Type B pancreatic cell (in vitro differentiated cells): ENCODE measurements at places on chromosomes 2 and 18. TPM values are rescaled to one million over a fixed set of nuclear protein-coding genes. Genes with fewer than 3 reads are reported as not detected.

The INHBB gene
- total RNA-seq, result 4.9 and 7.5 TPM in 2 replicates

The MERTK gene
- total RNA-seq, result 25.7 and 48.4 TPM in 2 replicates

The CLEC4F gene
- not detected in 2 replicates for total RNA-seq

The MOGAT1 gene
- total RNA-seq, result 0.45 TPM in 1 of 2 replicates, not detected in the other

The TCF23 gene
- not detected in 2 replicates for total RNA-seq

The PXDN gene
- total RNA-seq, result 58.4 and 150 TPM in 2 replicates

The TNFRSF11A gene
- 3.5 and 8.9 TPM in 2 replicates for total RNA-seq

The C18orf54 gene
- 3.8 and 18.4 TPM in 2 replicates for total RNA-seq

The IL36RN gene
- total RNA-seq, result 12.0 and 17.7 TPM in 2 replicates

The CPLX4 gene
- total RNA-seq, result not detected in 2 replicates

The TMEM214 gene
- total RNA-seq, result 83.9 and 96.1 TPM in 2 replicates

The ASNSD1 gene
- 35.4 and 38.5 TPM in 2 replicates for total RNA-seq

The OTOS gene
- total RNA-seq, result not detected in 2 replicates

The KLHL29 gene
- total RNA-seq, result 14.6 and 24.1 TPM in 2 replicates

The CNNM4 gene
- 14.0 and 17.7 TPM in 2 replicates for total RNA-seq

The ZDBF2 gene
- 28.3 and 35.1 TPM in 2 replicates for total RNA-seq

The CCDC148 gene
- total RNA-seq, result 0.69 and 3.1 TPM in 2 replicates

The MEP1B gene
- 1.7 and 2.7 TPM in 2 replicates for total RNA-seq

The SPP2 gene
- total RNA-seq, result not detected in 2 replicates

The PPP1R1C gene
- total RNA-seq, result 1.4 and 7.4 TPM in 2 replicates

The RMND5A gene
- 43.7 and 45.0 TPM in 2 replicates for total RNA-seq

The ATP6V1B1 gene
- total RNA-seq, result 6.3 and 8.6 TPM in 2 replicates

The DYNC1I2 gene
- 97.3 and 115 TPM in 2 replicates for total RNA-seq

The SATB2 gene
- 3.2 and 19.1 TPM in 2 replicates for total RNA-seq

The PLA2R1 gene
- 3.0 and 3.6 TPM in 2 replicates for total RNA-seq

The CYP26B1 gene
- 5.4 and 23.6 TPM in 2 replicates for total RNA-seq

The AQP4 gene
- 1.6 and 2.8 TPM in 2 replicates for total RNA-seq

The RTP5 gene
- total RNA-seq, result not detected in 2 replicates

The SLC9A4 gene
- 3.1 and 7.9 TPM in 2 replicates for total RNA-seq

The TMEM200C gene
- total RNA-seq, result 3.0 and 26.1 TPM in 2 replicates

The DRC1 gene
- total RNA-seq, result 0.33 and 3.7 TPM in 2 replicates

The SOX11 gene
- 21.1 and 83.2 TPM in 2 replicates for total RNA-seq

The FBXO48 gene
- 1.00 and 2.0 TPM in 2 replicates for total RNA-seq

The LAMA1 gene
- total RNA-seq, result 59.3 and 75.0 TPM in 2 replicates

The CRACDL gene
- 6.2 and 9.6 TPM in 2 replicates for total RNA-seq

The PCGF1 gene
- total RNA-seq, result 30.1 and 32.8 TPM in 2 replicates

The QPCT gene
- total RNA-seq, result 0.72 and 15.8 TPM in 2 replicates

The VSNL1 gene
- total RNA-seq, result 4.1 and 4.6 TPM in 2 replicates

The UGT1A5 gene
- total RNA-seq, result not detected in 2 replicates

The PCARE gene
- total RNA-seq, result not detected in 2 replicates

The BCL11A gene
- 47.9 and 53.1 TPM in 2 replicates for total RNA-seq

The KLHL30 gene
- total RNA-seq, result 0.07 TPM in 1 of 2 replicates, not detected in the other

The CROCC2 gene
- 0.68 and 0.98 TPM in 2 replicates for total RNA-seq

The MYO1B gene
- 46.7 and 67.7 TPM in 2 replicates for total RNA-seq

The DTYMK gene
- total RNA-seq, result 32.7 and 66.7 TPM in 2 replicates

The UGT1A4 gene
- not detected in 2 replicates for total RNA-seq

The EFEMP1 gene
- 92.5 and 344 TPM in 2 replicates for total RNA-seq

The CETN1 gene
- total RNA-seq, result not detected in 2 replicates

The GRB14 gene
- 8.8 and 11.6 TPM in 2 replicates for total RNA-seq

The UGP2 gene
- 76.6 and 113 TPM in 2 replicates for total RNA-seq

The WNT10A gene
- 5.5 and 31.8 TPM in 2 replicates for total RNA-seq

The PFN4 gene
- 1.3 and 2.5 TPM in 2 replicates for total RNA-seq

The SAG gene
- 0.43 TPM in 1 of 2 replicates, not detected in the other for total RNA-seq

The CNGA3 gene
- total RNA-seq, result 3.7 and 6.8 TPM in 2 replicates

The AQP12B gene
- 0.10 and 0.43 TPM in 2 replicates for total RNA-seq

The AGXT gene
- total RNA-seq, result 0.51 and 1.00 TPM in 2 replicates

The MROH2A gene
- not detected in 2 replicates for total RNA-seq
